ENCODE measurements at places on chromosomes 2 and 18.
A peak's percentile ranks its signal among the peaks of the same experiment; 100 is the strongest.

DNA sequence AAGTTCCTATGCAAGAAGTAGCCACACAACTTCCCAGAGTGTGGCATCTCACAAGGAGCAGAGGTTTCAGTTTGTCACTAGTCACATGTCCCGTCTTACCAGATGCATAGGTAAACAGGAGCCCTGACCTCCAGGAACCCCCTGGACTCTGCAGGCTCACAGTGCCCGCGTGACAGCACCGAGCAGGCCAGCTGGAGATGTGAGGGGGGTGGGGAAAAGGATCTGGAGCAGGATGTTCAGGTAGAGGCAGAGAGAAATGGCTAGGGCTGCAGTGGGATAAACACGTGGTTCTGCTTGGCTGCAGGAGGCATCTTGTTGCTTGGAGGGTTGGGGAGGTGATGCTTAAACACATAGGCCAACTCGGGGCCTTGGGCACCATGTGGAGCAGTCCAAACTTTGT lies 54.2 kb downstream of the IMPA2 start:
- no peak for DNase-seq

DNA sequence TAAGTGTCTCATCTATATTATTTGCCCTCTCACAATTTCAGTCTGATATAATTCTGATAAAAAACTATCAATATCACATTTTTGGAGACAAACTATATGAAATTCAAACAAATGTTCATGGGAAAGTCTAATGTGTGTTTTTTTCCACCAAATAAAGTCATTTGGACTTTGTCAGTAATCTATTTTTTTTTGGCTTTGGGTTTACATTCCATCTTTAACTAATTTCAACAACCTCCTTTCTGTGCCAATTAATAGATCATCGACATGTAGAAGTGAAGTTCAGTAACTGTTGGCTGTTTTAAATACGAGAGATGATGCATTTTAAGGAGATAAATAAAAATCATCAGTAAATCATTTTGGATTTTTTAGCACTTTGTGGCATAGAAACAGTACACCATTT lies 1623.0 kb upstream of the ACVR2A start:
- DNase-seq, result no peak

DNA sequence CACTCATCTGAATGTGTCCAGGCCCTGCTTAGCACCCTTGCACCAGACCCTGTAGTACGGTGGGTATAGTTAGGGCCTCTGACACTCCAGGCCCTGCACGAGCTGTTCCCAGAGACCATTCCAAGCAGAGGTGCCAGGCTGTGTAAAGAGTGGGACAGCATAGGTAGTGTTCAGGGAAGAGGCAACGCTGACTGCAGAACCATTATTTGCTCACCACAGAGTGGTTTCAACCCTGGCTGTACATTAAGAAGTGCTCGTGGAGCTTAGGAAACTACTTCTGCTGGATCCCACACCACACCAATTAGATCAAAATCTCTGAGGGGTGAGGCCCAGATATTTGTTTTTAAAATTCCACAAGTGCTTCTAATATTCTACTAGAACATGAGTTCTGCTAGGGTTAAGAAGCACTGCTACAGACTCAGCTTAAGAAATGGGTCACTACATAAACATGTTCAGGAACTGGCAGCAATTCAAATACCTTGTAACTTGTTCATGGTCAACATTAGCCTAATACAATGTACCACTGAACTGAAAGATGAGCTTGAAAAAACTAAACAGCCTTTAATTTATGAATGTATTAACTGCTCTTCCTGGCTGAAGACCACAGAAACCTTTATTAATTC lies 183.0 kb downstream of the MYO5B start:
- DNase-seq, result no peak

GRCh38 chr2:127181851-127182250 lies 38.2 kb downstream of the CYP27C1 start:
- DNase-seq, result no peak

- no peak for DNase-seq
These were observed 290.3 kb upstream of the MMADHC start for GRCh38 chr2:149877913-149878312.

DNA sequence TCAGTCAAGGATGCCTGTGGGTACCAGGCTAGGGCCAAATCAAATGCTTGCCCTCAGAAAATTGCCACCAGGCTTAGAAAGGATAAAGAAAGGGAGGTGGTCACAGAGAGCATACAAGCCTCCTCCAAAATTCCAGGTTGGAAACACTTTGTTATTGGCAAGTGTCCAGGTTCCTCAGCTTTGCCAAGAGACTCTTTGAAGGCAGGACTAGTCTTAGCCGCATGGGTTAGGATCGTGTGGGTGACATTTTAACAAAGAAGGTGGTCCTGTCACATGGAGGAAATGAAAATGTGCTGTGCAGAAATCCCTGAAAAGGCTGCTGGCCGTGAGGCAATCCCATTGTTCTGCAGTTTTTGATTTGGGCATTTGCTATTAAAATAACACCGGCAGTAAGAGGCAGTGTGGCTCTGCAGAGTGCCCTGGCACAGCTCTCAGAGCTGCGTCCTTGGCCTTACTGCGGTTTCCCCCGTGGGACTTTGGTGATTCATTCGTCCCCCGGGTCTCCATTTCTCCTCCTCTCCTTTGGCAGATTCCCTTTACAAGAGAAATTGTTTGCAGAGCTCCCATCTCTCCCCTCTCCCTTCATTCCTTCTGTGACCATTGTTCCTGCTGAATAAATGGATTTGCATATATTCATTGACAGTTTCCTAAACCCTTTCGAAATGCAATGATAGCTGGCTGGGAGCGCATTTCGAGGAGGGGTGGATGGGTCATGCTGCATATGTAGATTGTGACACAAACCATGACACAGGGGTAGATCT lies 187.3 kb downstream of the VAPA start:
- DNase-seq, result no peak

- DNase-seq, result no peak
These were observed 442.1 kb upstream of the MEX3C start for GRCh38 chr18:51639541-51639940.

GRCh38 chr2:202290970-202291369 lies 25.4 kb downstream of the NOP58 start:
- DNase-seq, result no peak

DNA sequence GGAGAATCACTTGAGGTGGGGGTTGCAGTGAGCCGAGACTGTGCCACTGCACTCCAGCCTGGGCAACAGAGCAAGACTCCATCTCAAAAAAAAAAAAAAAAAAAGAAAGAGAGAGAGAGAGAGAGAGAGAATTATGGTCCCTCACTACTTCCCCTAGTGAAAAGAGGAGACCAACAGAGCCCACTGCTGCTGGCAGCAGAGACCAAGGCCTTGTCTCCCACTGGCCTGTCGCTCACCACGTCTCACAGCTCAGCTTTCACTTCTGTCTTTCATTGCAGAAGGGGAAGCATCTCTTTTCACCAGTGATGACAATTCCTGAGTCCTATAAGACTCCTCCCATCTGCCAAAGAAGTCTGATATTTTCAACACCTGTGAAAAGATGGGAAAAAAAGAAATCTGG lies 81.3 kb downstream of the CLHC1 start:
- no peak for DNase-seq

DNA sequence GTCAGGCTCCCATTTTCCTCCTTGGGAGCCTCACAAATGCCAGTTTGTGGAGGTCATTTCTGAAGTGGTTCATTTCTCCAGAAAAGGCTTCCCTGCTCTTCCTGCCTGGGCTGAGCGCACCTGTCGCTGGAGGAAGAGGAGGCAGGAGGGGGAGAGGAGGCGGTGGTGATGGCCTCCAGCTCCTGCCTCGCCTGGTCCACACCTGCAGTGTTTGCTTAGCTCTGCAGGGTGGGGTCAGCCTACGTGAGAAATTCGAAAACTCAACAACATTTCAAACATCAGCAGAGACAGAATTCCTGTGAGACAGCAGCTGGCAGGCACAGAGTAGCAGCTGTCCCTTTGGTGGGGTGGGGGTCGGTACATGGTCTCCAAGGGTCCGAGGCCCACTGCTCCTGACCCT lies 7.9 kb downstream of the IMPA2 start:
- DNase-seq, result no peak

DNA sequence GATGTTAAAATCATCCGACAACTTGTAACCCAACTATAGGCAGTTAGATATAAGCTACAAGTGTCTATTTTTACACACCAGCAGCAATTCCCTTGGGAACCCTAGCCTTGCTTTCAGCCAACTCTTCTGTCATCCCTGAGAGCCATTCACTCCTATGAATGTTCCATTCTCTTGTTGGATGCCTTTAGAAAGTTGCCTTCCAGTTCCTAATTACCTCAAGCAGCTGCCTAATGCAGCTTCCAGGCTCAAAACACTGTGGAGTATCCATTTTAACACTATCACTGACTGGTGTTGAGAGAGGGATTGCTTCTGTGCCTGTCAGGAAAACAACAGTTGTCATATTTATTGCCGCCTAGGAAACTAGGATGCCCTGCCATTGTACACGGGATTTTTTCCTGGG lies 402.0 kb upstream of the ACVR2A start:
- DNase-seq, result no peak

DNA sequence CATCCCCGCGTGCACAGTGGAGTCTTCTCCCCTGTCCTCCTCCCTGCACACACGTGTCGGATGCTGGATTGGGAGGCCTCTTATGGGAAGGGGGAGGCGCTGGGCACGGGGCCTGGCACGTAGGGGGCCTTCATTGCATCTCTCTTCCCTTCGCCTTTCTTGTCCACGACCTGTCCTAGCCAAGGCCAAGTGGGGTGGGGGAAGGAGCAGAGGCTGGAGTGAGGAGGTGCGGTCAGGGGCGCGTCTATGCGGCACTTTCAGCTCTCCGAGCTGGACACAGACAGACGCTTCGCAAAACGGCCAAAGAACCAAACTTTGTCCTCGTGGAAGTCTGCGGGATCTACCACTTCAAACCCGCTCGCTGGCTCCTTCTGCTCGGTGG lies 13.4 kb downstream of the ALPG start:
- no peak for DNase-seq

- DNase-seq, result peak; percentile 38
These were observed 2.2 kb downstream of the INO80D start for GRCh38 chr2:206083602-206084438.

DNA sequence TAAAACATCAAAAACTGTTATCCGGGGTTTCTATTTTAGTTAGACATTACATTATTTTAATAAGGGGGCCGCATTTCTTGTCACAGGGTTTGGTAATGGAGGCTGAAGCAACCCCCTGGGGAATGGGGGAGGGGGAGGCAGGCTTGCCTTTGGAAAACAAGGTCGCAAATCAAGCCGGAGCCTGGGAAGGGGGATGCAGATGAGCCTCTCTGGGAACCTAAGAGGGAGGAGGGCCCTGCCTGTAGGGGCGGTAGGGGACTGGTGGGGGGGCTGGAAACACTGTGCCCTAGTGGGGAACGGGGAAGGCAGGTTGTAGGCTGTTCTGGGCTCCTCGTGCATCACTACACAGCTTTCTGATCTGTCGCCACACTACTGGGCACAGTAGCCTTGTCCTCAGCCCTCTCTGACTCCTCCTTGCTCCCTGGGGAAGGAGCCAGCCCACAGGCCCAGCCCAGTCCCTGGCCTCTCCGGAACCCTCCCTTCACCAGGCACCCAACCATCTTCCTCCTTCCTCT lies 170.2 kb upstream of the SMAD2 start:
- no peak for DNase-seq

GRCh38 chr2:72555943-72556342 lies 269.9 kb downstream of the EXOC6B start:
- DNase-seq, result no peak

GRCh38 chr2:199459286-199460100 lies 1.8 kb upstream of the SATB2 start:
- DNase-seq, result peak; percentile 82

Data from activated T-cell treated with anti-CD3 and anti-CD28 coated beads, Interleukin-2, amount 50 U/mL, for 24 hours (primary cell).